ENCODE measurements at places on chromosomes 3 and 15.
A peak's percentile ranks its signal among the peaks of the same experiment; 100 is the strongest.

DNA sequence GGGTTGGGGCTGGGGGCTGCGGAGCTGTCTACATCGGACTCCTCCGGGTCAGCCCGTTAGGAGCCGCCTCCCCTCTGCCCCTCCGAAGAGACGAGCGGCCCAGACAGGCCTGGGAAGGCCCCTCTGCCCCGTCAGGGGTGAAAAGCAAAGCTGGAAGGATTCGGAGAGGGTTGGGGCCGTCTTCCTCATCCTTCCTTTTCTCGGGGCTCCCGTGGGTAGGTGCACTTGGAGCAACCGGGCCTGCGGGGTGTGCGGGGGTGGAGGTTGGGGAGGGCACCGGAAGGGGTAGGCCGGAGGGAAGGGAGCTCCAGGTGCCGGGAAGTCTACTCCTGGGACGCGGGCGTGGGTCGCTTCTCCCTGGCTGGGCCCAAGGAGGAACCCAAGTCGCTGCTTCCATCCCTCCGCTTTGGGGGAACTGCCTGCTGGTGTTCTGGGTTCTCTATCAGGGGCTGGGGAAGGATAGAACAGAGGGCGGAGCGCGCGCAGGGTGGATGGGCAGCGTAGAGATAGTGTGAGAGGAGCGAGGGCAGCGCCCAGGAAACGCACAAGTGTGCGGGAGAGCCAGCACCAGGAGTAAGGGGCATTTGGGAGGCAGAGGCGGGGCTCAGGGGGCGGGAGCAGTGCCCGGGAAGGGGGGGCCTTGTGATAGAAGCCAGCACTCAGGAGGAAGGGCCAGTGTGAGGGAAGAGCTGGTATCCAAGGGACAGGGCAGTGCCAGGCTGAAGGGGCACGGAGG, 590 bp downstream of the POLR2H start:
- peak; percentile 32 for DNase-seq

- no peak for DNase-seq
Observed at GRCh38 chr15:97867870-97868269, 92.6 kb upstream of the ARRDC4 start.

- no peak for DNase-seq
Observed at GRCh38 chr3:70433091-70433490, 120.7 kb upstream of the MDFIC2 start.

DNA sequence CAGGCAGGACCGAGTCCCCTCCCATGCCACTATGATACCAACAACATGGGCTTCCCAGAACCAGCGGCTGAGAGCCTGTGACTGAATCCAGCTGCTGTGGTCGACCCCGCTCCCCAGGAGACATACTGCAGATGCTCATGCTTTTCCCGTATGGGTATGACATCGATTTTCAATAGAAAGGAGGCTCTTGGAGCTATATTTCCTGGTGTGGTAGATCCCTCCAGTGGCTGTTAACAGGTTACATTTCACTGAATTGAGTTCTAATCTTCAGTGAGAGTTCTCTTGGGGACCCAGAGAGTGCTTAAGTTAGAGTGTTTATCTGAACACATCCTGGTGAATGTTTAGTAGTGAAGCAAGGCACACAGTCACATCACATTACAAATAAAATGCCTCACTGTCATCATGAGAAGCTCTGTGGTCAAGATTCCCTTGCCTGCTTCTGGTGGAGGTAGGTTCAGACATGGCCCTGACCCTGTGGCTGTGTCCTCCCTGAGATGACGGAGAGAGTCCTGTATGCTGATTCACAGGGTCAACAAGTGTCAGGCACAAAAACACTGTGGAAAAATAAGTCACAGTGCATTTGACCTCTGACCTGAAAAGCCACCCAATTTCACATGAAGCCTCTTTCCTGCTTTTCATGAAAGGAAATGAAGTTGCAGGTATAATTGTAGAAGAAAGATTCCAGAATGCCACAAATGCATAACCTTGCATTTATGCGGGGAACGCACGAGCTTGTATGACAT, 110.9 kb downstream of the GABRG3 start:
- DNase-seq: no peak

DNA sequence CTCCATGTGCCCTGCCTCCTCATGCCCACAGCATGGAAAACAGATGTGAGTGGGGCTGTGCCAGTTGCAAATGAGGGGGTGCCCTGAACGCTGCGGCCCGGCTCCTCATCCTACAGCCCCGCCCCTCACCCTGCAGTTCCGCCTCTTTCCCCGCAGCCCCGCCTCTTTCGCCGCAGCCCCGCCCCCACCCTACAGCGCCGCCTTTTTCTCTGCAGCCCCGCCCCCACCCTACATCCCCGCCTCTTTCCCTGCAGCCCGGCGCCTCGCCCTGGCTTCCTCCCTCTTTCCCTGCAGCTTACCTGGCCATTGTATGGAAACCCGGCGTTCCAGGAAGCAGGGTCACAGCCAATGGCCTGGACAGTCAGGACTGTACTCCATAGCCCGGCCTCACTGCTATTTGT, 284.9 kb downstream of the TLE3 start:
- no peak for DNase-seq

- no peak for DNase-seq
Observed at GRCh38 chr3:30408105-30408557, 198.3 kb upstream of the TGFBR2 start.

DNA sequence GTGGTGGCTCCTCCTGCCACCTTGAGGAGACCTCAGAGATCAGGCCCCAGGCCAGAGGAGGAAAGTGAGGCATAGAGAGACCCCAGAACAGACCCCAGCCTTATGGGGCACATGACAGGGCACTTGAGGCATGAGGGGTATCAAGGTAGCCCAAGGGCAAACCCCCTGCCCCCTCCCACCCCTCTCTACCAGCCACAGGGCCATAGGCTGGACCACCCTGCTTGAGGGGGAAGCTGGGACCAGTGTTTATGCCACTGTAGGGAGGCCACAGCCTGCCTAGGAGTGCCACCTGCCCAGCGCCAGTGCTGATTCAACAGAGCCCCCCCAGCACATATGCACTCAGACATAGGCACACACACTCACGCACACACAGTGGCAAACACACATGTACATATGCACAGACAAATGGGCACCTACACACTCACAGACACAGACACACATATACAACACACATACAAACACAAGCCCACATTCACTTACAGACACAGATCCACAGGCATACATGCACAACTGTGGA, 10.3 kb downstream of the MYL3 start:
- DNase-seq: no peak

GRCh38 chr15:50107157-50107556, 11.9 kb downstream of the ATP8B4 start:
- no peak for DNase-seq

DNA sequence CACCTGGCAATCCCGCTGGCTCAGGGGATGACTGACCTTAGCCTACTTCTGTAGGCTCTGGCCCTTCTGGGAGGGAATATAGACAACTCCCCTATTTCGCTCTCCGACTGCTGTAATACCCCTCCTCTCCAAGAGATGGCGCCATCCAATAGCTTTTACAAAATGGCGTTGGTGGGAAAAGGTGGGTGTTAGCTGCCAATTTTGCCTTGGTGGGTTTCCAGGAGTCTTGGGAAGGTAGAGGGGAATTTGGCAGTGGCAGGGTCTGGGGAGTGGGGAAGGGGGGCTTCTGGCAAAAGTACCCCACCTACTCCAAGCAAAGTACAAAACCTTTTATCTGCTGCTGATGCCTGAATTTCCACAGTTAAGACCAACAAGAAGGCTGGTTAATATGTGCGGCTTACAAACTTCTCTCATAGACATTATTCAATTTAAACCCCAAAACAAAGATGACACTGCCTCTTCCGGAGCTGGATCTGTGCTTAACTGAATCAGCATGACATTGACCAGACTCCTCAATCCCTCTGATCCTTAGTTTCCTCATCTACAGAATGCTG, 62.1 kb downstream of the RASGRF1 start:
- peak; percentile 37 for DNase-seq

DNA sequence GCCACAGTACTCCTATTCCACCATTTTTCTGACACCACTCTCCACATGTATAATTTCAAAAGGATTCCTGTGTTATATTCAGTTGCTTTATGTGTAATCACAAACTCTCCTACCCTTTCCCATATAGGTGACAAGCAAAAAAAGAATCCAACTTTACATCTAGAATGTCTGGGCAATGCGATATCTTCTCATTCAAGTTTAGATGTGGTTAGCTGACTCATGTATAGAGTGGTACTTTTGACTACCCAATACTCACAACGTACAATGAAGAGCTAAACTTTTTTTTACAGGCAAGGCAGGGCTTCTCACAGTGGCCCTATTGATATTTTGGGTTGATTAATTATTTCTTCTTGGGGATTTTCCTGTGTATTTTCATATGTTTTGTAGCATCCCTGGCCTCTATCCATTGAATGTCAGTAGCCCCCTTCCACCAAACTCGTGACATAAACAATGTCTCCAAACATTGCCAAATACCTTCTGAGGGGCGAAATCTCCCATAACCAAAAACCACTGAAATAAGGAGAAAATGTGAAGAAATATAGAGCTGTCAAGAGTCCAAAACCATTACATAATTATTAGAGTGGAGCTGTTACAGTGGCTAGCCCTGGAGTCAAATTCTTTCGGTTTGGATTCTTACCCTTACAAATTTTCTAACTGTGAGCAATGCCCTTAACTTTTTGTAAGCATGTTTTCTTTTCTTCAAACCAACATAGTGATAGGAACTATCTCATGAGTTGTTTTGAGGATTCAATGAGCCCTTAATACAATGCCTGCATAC, 342.6 kb downstream of the NSUN3 start:
- DNase-seq: no peak

DNA sequence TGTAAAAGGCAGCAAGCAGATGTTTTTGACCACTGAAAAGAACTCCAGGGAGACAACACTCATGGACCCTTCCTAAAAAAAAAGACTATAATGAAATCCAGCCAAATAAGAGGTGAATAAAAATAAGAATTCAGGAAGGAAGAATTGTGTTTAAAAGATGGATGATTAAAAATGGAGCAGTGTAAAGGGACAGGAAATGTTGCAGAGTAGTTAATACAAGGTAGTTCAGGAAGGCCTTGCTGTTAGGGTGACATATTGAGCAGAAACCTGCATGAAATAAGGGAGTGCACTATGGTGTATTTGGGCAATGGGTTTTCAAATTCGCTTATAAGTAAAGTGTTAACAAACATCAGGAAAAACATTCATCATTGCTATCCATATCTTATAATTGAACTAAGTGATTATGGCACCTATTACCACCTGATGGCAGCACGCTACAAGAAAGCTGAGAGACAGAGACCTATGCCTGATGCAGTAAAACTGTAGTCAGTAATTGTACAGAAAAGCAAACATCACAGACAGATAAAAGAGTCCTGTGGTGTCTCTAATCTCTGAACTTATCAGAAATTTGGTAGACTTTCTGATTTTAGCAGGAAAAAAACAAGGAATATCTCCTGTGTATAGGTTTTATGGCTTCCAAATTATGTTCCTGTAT, 5.8 kb upstream of the DBR1 start:
- DNase-seq: no peak

DNA sequence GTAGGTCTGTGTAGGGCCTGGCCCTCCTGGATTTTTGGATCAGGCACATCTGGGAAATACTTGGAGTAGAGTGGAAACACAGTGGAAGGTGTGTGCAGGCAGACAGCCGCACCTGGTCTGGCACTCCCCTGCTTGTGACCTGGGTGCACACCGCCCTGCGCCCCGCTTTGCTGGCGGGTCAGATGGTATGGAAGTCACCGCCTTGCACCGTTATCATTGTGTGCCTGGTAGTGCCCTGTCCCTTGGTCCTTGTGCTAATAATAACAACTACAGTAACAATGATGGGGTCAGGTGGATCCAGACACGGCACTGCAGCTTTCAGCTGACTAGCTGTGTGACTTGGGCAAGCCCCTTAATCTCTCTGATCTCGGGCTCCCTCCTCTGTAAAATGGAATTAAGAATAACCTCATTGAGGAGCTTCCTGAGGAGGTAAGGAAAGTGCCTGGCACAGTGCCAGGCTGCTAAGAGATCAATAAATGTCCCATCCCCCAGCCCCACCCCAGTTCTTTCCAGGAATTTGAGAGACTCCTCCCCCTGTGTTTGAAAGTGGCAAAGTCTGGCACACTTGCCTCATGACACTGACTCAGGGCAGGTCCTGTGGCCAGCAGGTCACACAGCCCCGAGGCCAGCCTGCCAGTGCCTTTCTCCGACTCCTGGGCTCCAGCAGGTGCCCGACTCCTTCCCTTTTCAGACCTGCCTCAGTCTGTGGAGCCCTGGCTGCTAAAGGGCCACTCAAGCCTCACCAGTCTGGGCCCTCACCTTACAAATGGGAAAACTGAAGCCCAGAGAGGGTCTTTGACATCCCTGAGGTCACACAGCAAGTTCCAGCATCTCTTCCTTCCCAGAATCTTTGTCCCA, 9.8 kb downstream of the ISG20 start:
- DNase-seq: no peak

DNA sequence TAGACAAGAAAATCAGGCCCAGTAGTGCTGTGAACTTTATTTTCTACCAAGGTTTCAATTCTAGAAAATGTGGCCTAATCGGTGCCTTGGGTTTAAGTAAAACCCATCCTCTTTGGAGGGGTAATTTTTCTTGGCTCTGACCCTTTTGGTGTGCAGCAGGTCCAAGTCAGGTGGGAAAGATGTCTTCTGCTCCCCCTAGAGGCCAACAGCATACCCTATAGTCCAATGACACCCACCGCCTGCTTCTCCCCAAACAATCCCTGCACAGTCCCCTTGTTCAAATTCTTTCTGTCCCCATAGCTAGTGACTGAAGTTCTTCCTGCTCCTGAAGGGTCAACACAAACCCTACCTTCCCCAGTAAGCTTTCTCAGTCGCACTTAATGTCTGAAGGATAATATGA, 261.8 kb upstream of the GOLGA6L4 start:
- DNase-seq: no peak

GRCh38 chr3:15805756-15806266, 8.0 kb upstream of the ANKRD28 start:
- DNase-seq: no peak

DNA sequence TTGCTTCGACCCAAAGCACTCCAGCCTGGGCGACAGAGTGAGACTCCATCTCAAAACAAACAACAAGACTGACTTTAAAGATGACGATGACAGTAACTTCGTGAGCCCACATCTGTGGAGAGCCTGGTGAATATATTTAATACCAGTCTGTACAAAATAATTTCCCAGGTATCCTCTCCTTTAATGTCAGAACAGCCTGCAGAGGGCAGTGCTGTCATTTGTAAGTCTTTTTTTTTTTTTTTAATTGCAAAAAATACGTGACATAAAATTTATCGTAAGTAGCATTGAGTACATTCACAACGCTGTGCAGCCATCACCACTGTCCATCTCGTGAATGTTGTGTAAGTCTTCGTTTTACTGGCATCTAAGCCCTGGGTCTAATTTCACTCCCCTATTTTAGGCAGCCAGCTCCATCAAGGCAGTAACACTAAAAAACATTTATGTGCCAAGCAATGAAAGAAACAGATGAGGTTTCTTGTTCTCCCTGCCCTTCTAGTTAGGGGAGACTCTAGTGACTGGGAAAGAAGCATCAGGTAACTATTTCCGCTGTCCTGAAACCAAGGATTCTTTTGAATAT, 1.4 kb downstream of the HTD2 start:
- DNase-seq: no peak
